ENCODE measurements at places on chromosomes 3 and 15.

GRCh38 chr3:45992821-45993221 lies 2.8 kb downstream of the FYCO1 start:
- no peak for DNase-seq

GRCh38 chr3:21043139-21043538 lies 707.9 kb downstream of the ZNF385D start:
- DNase-seq: no peak

GRCh38 chr15:57440167-57440566 lies 63.9 kb downstream of the CGNL1 start:
- DNase-seq: no peak

DNA sequence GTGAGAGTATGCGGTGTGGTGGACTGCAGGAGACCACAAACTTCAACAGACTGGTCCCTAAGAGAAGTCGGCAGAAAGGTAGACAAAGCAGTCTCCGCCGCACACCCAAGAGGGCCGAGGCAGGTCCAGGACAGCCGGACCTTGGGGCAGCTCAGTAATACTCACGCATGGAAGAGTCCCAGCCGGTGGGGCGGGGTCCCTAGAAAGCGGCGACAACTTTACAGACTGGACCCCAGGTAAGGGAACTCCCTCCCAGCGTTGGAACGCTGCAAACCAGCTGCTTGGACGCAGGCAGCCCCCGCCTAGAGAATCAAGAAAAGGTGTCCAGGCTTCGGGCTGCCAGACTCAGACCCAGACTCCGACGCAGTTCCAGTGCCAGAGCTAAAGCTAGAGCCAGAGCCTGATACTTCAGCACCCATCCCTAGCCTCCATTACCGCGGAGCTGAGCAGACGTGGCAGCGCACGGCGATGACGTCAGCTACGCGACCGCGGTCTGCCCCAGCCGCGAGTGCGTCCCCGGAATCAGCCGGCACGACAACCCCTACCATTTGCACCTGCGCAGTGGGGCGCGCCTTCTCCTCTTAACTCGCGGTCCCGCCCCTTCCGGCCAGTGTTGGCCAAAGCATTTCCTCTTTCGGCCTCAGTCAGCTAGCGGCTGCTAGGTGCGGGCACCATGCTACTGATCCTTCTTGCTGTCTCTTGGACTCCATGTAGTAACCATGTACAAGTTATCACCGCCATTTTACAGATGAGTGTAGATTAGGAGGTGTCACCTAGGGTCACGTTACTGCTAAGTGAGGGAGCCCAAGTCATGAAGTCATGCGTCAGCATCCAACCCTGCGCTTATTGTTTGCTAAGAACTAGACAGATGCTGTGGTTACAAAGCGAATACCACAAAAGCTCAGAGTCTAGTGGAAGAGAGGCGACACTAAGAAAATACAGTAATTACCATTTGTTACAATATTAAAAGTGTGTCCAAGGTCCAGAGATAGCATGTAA lies at the start of gene TMEM39A:
Gene TMEM39A (minus strand): TSS at position 445 of the 999 bp plus-strand sequence. CDS start 1,541 bp downstream, outside the sequence.
- DNase-seq: peak; percentile 97

- no peak for DNase-seq
Observed at GRCh38 chr15:69451951-69452691, 497 bp upstream of the RPLP1 start.

DNA sequence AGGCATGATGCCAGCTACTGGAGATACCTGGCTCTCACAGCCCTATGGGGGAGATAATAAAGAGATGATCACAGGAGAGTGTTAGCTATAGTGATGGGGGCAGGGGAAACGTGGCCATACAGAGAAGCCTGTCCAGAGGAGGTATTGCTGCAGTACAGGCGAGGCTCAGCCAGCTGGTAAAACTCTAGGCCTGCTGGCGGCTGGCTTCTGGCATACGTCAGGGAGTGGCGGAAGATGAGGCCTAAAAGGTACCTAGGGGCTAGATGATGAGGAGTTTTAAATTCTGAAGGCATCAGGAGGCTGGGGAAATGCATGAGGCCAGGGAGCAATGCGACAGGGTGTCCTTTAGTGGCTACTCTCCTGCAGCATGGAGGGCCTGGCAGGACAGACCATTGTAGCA lies 110.7 kb downstream of the EEFSEC start:
- no peak for DNase-seq

DNA sequence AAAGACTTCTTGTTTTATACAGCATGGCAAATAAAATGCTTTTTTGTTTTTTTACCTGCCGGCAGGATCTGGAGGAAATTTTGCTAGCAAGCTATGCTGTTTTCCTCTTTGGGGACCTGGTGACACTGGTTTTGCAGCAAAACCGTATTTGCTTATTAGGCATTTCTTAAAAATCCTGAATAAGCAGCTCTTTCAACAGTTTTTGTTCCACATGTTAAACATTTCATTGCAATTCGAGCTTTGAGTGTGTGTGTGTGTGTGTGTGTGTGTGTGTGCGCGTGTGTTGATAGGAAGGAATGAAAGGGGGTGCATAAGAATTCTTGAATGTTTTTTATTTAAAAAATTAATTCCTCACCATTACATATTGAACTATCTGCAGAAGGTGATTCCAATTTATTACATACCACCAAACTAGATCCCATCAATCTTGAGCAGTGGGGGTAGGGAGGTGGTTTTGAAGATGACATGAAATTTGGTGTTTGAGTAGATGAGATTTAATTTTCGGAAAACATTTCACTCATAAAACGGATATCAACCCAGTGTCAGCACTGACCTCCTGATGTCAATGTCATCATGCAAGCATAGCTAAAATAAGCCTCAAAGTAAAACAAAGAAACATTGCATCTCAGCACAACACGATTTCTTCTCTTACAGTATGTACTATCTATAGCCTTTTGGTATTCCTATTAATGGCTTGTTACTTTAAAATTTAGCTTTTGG lies 17.3 kb downstream of the ZBTB38 start:
- DNase-seq: no peak

DNA sequence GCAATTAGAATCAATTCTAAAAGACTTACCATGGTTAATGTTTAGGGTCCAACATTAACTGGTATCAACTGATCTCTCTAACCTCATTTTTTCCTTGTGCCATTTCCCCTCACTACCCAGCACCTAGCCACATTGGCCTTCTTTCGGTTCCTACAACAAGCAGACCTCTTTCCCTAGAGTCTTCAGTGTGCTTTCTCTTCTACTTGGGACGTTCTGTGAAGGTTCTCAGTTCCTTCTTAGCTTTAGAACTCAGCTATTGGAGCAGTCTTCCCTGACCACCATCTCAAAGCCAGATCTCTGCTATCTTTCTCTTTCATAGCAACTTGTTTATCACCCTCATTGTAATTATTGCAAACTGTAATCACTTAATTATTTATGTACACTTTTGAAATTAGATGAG lies 31.5 kb upstream of the MINDY4B start:
- DNase-seq: no peak

DNA sequence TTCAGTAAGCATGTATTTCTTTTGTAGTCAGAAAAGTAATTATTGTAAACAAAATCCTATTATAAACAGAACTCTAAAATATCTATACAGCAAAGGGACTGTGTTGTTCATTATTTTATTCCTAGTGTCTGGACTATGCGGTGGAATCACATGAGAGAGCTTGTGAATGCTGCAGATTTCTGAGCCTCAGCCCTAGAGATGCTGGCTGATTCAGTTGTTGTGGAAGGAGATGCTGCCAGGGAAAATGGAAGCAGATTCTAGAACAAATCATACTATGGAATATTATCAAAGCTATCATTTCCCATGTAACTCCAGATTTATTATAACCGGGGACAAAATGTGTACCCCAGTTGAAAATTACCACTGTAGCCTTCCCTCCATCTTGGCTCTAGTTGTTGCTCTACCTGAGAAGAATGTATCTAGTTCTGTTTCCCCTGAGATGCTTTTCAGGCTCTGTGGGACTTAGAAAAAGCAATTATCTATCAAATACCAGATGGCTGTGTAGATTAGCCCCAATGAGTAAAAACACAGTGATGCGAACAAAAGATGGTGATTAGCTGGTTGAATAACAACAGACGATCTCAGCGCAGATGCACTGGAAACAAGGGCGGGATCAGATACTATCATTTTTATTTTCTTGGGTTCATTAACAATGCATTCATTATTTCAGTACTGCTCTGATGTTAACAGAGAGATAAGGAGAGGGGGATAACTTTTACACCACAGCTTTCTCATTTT lies 131.3 kb downstream of the TMEM108 start:
- no peak for DNase-seq

DNA sequence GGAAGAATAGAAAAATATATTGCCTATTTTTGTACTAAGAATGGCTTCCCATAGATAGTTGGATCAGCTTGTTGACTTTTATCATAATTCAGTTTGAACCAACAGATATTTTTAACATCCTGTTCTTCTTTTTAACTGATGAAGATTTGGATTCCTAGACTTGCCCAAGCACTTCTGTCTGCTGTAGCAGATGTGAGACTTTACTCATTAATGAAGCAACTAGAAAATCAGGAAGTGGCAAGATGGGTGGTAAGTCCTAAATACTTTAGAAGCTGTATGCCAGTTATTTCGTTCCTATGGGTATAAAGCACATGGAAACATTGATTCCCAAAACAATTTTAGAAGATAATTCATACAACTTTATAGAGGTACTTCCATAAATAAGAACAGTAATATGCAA lies 8.4 kb downstream of the PIGB start:
- DNase-seq: no peak

GRCh38 chr15:101043011-101043410 lies 123.9 kb downstream of the LRRK1 start:
- DNase-seq: no peak

DNA sequence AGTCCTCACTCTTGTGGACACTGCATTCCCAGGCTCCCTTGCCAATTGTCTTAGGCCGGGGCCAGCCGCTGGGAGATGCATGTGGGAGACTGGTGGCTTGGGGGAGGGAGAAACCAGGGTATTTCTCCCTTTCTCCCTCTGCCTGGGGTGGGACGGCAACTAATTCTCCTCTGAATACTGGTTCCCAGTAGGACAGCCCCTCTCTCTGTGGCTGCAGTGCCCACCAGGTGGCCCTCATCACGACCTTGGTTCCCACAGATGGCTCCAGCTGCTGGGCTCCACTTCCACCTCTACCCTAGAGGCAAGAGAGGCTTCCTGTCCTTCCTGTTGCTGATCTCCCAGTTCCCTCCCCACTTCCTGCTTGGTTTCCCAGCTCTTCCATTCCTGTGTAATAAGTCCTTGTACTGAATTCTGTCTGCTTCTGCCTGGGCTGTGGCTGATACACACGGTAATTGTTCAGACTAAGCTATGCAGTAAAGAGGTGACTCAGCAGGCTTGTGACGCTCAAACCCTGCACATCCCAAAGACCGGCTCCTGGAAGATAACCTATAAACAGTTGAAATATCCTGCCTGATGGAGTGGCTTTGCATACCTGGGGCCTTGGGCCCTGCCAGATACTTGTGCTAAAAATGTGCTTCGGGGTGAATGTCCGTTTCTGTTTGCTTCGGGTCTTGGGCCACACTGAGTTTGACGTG lies 20.4 kb upstream of the COPG1 start:
- DNase-seq: no peak

DNA sequence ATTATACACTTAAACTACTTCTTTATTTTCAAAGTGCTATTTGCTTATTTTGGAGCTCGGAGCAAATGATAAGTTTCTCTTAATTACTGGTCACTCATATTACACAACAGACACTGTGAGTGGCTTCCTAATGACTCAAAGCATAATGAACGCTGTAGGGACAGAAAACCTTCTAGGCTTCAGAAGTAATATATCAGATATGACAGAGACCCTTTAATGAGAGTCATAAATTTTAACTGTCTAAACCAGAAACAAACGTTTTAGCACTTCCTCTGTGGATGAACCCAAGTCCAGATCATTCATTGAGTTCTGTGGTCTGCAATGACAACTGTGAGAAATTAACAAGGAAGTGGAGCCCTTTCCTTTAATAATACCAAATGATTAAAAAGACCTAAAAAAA lies 66.6 kb downstream of the ARPP21 start:
- DNase-seq: no peak

DNA sequence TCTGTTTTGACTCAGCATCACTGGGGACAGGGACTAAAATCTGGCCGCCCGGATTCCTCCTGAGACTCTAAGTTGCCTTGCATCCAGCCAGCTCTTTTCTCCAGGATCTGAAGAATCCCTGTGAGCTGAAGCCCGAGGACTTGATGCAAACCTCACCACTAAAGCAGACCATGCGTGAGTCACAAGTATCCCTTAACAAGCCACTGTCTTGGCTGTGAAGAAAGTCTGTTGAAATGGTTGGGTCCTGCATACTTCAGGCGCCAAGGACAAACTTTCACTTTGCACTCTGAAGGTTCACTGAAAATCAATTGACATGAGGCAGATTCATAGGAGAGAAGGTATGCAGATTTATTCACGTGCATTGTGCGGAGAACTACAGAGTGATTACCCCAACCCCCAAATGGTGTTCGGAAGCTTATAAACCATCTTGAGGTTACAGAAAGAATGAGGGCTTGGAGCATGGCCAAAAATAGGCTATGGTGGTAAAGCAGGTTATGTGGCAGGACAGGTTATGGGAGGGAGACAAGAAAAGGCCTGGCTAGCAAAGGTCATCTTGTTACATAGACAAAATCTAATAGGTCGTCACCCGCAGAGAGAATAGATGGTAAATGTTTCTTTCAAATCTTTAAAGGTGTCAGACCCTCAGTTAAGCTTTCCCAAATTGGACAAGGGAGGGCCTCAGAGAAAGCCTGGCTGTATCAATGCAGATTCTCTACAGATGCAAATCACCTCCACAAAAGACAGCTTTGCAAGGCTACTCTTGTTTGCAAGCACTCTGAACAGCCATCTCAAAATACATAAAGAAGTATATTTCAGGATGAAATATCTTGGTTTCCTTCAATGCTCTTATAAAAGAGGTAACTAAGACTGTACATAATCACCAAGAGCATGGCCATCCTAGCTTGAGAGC lies 126.3 kb upstream of the PLAAT1 start:
- DNase-seq: no peak

DNA sequence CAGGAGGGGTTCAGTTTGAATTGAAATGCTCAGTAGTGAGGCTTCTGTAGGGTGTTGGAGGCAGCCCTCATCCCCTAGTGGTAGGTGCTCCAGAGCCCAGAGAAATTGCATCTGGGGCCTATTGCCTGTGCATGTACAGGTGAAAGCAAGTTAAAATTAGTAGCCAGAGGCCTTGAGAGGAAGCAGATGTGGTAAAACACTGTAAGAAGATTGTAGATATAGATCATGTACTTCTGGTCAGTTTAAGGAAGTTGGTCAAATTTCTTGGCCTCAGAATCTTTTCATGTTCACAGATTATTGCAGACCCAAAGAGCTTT lies 34.6 kb downstream of the IGSF10 start:
- no peak for DNase-seq

DNA sequence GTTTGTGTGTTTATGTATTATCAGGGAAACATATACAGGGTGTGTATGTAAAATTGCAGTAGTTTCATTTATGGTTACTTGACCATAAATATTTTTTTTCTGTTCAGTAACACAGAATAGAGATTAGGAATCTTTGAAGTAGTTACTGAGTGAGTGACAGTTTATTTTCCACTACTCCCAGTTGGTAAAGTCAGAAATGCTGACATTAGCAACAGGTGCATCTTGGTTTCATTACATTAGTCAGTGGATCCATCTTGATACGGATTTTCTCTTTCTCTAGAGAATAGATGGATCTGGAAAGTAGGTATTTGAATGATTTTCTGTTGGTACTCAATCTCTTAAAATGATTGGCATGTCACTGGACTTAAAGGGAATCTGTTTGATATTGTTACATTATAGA lies 6.0 kb downstream of the UBE2E2 start:
- no peak for DNase-seq

GRCh38 chr15:57870667-57871066 lies 164.2 kb downstream of the POLR2M start:
- no peak for DNase-seq

- no peak for DNase-seq
Observed at GRCh38 chr15:73678498-73678897, 5.7 kb upstream of the CD276 start.

GRCh38 chr3:186966406-186966805 lies 36.1 kb downstream of the ST6GAL1 start:
- DNase-seq: no peak
